ENCODE measurements at places on chromosomes 7 and 10. TPM values are rescaled to one million over a fixed set of nuclear protein-coding genes. Genes with fewer than 3 reads are reported as not detected.

The ZNF117 gene
- 0.15 TPM for total RNA-seq

The TMEM72 gene
- total RNA-seq, result not detected

The DPY19L1 gene
- total RNA-seq, result 14.8 TPM

The MYPN gene
- total RNA-seq, result not detected

The GIMAP2 gene
- 0.94 TPM for total RNA-seq

The SVOPL gene
- not detected for total RNA-seq

The CCL24 gene
- total RNA-seq, result not detected

The MTURN gene
- total RNA-seq, result 14.1 TPM

The HOXA13 gene
- not detected for total RNA-seq

The ACADSB gene
- total RNA-seq, result 1.6 TPM

The FKBP9 gene
- 238 TPM for total RNA-seq

The IFIT1B gene
- not detected for total RNA-seq

The NEUROD6 gene
- not detected for total RNA-seq

The NPFFR1 gene
- total RNA-seq, result not detected

The OR13A1 gene
- not detected for total RNA-seq

The MAGI2 gene
- total RNA-seq, result 0.23 TPM

The LGI1 gene
- total RNA-seq, result not detected

The ASIC3 gene
- total RNA-seq, result 1.8 TPM

The GRB10 gene
- total RNA-seq, result 10.6 TPM

The CYP3A4 gene
- not detected for total RNA-seq

The POLR3A gene
- 14.4 TPM for total RNA-seq

The GRID2IP gene
- 0.16 TPM for total RNA-seq

The HSPA12A gene
- 3.7 TPM for total RNA-seq

The SFMBT2 gene
- not detected for total RNA-seq

The PDE6C gene
- total RNA-seq, result not detected

The CPEB3 gene
- total RNA-seq, result 0.78 TPM

The DPYSL4 gene
- 0.94 TPM for total RNA-seq

The ARHGEF5 gene
- total RNA-seq, result 35.5 TPM

The TBX20 gene
- not detected for total RNA-seq

The KIAA1549 gene
- 1.5 TPM for total RNA-seq

The PARP12 gene
- total RNA-seq, result 27.8 TPM

The SH2B2 gene
- 6.4 TPM for total RNA-seq

The OR2A5 gene
- not detected for total RNA-seq

The CTAGE4 gene
- 0.46 TPM for total RNA-seq

The TMEM176A gene
- not detected for total RNA-seq

The C1QL3 gene
- not detected for total RNA-seq

The C10orf53 gene
- total RNA-seq, result not detected

The DGKB gene
- not detected for total RNA-seq

The ANKRD22 gene
- total RNA-seq, result 0.42 TPM

The CHAT gene
- total RNA-seq, result not detected

The UNCX gene
- total RNA-seq, result not detected

The ADRA2A gene
- not detected for total RNA-seq

The SPDYE11 gene
- total RNA-seq, result not detected

The FRG2B gene
- not detected for total RNA-seq

The AKR1C1 gene
- 24.1 TPM for total RNA-seq

The GNGT1 gene
- total RNA-seq, result not detected

Measured in hair follicular keratinocyte (primary cell).